ENCODE measurements at places on chromosomes 2 and 18.

GRCh38 chr18:24917767-24918166, 434.2 kb downstream of the ZNF521 start:
- no peak for DNase-seq

- DNase-seq = no peak
Observed at GRCh38 chr2:42125841-42126594, 43.1 kb upstream of the EML4 start.

GRCh38 chr18:67926929-67927864, 410.7 kb upstream of the DSEL start:
- DNase-seq = peak; percentile 13

DNA sequence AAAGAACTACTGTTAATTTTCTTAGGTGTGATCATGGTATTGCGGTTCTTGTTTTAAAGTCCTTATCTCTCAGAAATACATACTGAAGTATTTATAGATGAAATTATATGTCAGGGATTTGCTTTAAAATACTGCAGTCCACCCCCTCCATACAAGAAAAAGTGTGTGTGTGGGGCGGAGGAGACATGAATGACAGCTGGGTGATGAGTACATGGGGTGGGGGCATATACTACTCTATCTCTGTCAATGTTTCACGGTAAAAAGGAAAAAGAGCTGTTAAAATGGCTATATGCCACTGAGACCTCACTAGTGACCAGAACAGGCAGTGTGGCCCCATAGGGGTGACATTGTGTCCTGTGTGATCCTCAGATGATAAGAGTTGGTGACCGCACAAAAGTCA, 54.1 kb downstream of the SPRED2 start:
- no peak for DNase-seq

- peak; percentile 45 for DNase-seq
Observed at GRCh38 chr2:234991793-234992192, 40.0 kb downstream of the SH3BP4 start.

GRCh38 chr2:158797963-158798700, 3.0 kb downstream of the DAPL1 start:
- DNase-seq = peak; percentile 27

- DNase-seq = no peak
Observed at GRCh38 chr18:68648191-68648590, 66.7 kb downstream of the TMX3 start.

DNA sequence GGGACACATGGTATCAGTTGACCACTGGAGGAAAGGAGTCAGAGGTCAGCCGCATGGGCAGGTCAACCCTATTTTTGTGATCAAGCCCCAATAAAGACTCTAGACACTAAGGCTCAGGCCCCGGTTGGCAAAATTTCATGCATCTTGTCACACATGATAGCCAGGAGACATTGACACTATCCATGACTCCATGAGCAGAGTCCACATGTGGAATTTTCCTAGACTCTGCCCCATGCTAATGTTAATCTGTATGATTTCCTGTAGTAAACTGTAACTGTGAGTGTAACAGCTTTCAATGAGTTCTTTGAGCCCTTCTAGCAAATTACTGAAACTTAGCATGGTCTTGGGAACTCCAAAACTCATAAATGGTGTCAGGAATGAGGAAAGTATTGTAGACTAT, 192.3 kb downstream of the PDE11A start:
- DNase-seq = no peak

GRCh38 chr2:228549441-228550007, 368.0 kb upstream of the SPHKAP start:
- no peak for DNase-seq

DNA sequence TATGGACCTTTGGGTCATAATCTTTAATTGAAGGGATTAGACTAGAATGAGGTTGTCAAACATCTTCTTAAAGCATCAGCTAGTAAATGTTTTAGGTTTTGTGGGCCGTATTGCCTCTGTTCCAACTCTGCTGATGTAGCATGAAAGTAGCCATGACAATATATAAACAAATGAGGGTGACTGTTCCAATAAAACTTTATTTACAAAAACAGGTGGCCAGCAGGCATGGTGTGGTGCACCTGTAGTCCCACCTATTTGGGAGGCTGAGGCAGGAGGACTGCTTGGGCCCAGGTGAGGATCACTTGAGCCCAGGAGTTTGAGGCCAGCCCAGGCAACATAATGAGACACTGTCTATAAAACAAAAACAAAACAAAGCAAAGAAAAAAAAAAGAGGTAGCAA, 18.4 kb downstream of the LIPG start:
- no peak for DNase-seq

DNA sequence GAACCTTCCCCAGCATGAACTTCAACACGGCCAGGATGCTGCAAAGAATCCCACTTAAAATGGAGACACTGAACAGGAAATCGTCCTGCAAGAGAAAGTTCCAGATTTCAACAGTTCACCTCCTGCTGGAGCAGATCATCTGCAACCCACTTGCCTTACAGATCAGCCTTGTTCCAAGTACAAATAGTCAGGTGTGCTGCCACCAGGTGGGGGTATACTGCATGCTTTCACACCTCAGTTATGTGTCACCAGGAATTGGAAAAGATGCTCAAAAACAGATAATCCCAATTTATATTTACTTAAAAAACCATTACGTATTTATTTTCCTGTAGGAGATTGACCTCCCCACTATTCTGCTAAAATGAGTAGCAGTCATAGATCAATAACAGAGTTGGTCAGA, 212.3 kb downstream of the MGAT5 start:
- no peak for DNase-seq

GRCh38 chr2:46072101-46072820, 224.9 kb upstream of the EPAS1 start:
- DNase-seq = no peak
